ENCODE measurements at places on chromosomes 13 and 19.

GRCh38 chr19:13334801-13335481 lies 171.3 kb downstream of the CACNA1A start:
- no peak for DNase-seq

GRCh38 chr13:94192431-94192975 lies 287.0 kb downstream of the DCT start:
- DNase-seq: no peak

DNA sequence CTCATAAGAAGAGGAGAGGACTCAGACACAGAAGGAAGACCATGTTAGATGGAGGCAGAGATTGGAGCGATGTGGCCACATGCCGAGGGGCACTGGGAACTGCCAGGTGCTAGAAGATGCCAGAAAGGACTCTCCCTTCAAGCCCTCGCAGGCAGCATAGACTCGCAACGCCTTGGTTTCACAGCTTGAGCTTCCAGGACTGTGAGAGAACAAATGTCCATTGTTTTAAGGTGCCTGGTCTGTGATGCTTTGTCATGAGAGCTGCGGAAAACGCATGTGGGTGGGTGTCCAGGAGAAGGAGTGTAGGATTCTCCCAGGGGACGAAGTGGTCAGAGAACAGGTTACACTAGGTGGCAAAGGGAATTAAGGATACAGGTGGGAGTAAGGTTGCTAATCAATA lies 125.9 kb upstream of the USP29 start:
- DNase-seq: no peak

- DNase-seq: no peak
Observed at GRCh38 chr19:15576526-15577156, 38.4 kb upstream of the CYP4F8 start.

DNA sequence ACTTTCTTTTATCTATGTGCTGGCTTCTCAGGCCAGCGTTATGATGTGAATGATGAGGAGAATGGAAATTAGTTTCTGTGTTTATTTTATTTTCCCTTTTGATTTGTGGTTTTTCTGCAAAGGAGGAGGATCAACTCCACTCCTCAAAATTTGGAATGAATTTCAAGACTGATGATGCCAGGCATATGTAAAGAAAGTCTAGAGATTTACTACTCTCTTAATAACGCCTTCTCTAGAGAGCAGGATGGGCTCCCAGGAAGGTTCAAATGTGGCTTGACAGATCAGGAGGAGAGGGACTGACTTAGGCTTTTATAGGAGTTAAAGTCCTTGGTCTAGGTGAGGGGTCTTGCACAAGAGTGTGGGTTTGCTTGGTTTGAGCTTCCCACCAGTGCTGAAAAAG lies 15.1 kb upstream of the POSTN start:
- DNase-seq: no peak

GRCh38 chr19:47762615-47763308 lies 15.7 kb upstream of the SELENOW start:
- no peak for DNase-seq

DNA sequence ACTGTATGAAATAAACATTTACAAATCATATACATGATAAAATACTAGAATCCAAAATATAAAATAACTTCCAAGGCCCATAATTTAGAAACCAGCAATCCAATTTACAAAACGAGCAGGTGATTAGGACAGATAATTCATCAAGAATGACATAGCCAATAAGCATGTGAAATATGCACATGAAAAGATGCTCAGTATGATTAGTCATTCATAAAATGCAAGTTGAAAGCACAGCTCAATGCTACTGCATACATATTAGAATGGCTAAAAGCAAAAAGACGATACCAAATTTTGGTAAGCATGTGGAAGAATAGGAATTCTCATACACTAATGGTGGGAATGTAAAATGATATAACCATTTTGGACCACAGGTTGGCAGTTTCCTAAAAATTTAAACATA lies 837.2 kb upstream of the MIR17HG start:
- DNase-seq: no peak

DNA sequence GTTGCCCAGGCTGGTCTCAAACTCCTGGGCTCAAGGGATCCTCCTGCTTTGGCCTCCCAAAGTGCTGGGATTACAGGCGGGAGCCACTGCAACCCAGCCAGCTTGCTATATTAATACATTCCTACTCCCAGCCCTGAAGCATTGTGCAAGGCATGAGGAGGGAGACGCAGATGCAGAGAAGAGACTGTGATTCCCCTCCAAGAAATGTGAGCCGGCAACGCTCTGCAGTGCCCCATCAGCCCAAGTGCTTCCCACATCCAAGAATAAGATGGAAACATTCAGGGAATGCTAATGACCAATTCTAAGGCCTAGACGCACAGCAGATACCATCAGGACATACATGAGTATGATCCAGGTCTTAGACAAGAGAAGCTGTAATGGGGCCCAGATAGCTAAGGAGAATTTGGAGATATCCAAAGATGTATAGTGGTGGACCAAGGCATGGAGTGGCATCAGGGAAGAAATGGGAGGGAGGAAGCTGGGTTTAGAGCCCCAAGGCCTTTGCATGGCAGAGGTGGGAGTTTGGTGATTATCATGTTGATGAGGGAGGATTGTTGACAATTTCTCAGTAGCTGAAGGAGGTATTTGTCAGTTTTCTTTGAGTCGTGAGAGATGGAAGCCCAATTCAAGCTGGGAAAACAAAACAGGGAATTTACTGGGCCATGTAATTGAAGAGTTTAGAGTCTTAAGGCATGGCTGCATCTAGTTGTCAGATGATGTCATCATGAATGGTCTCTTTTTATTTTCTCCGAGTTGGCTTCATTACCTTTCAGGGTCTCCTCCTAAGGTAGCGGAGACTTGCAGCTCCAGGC lies 2.9 kb downstream of the PPM1N start:
- DNase-seq: no peak

DNA sequence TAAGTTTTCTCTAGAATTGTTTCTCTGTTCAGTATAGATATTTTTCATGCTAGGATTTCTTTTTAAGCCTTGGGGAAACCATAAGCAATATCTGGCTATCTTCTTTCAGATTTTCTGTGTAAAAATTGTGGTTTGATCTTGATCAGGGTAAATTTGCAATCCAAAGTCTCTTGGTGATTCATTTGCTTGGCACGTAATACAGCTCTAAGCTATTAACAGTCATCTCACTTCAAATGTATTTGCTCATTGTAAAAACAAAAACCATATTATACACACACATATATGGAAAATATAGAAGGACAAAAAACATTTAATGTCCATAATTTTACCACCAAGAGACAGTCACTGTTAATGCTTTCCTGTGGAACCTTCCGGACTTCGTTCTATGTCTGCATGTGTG lies 191.0 kb downstream of the SHISA2 start:
- DNase-seq: no peak

DNA sequence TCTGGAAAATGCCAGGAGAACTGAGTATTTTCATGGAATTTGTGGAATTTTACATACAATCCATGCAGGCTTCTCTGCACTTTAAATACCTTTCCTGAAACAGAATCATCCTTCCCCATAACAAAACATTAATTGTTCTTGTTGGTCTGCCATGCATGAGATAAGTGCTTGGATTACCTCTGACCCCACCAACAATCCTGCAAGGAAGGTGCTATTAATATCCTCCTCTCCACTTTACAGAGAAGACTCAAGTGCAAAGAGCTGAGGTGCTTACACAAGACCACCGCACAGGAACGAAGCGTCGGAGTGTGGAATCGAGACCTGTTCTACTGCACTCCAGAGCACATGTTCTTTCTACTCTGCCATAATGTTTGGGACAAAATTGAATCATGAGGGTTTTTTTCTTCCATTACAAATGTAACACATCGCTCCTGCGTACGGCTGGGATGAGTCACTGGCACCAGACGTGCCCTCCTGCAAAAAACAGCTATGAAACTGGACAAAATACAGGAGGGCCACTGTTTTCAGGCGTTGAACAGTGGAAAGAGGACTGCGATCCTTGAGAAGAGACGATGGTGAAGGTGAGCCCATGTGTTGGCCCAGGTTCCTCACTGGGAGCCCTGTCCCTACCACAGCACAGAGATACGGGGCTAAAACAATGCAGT lies 12.9 kb upstream of the LRRC4B start:
- no peak for DNase-seq

GRCh38 chr13:29937841-29938240 lies 87.4 kb upstream of the UBL3 start:
- no peak for DNase-seq
